ENCODE measurements at places on chromosomes 4 and X. TPM values are rescaled to one million over a fixed set of nuclear protein-coding genes. Genes with fewer than 3 reads are reported as not detected.

Gene ITM2A
- total RNA-seq: 71.3 TPM

Gene GPC3
- total RNA-seq: 3.3 TPM

Gene FABP2
- not detected for total RNA-seq

- no peak for DNase-seq
These were observed 243.1 kb upstream of the PSAPL1 start for GRCh38 chr4:7677799-7678301.

DNA sequence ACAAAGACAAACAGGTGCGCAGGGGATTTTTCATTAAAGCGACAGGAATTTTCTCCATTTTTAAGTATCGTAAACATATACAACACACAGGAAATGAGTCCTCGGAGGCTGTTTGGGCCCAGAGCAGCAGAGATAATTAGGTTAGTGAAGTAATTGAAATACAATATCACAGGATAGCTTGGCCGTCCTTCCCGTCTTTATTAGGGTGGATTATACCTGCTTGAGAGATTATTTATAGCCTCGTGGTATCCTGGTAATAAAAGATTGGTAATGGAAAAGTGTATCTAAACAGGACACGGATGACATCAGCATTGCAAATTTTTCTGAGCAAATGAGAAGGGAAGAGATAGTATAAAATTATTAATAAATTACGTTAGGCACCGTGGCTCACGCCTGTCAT lies 68.2 kb downstream of the CRLF2 start:
- no peak for DNase-seq

DNA sequence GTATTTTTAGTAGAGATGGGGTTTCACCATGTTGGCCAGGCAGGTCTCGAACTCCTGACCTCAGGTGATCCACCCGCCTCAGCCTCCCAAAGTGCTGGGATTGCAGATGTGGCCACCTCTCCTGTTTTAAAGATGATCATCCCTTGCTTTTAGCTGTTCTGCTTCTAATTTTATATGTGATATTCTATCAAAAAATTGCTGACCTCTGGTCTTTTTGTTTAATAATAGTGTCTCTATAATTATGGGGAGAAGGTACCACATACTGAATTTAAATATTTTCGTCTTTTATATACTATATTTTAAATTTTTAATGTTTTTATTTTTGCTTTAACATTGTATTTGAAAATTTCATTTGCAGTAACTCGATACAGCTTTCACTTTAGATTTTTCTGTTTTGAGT lies 15.6 kb downstream of the USP9X start:
- no peak for DNase-seq

- DNase-seq: no peak
These were observed 5.0 kb downstream of the SLC4A4 start for GRCh38 chr4:71343670-71344466.

GRCh38 chrX:49934148-49934547 lies 11.8 kb downstream of the CLCN5 start:
- DNase-seq: no peak

- no peak for DNase-seq
These were observed 98.2 kb downstream of the HS6ST2 start for GRCh38 chrX:132860200-132860599.

All from frontal cortex (tissue), 4 donors.